ENCODE measurements at places on chromosomes 1 and 21.
A peak's percentile ranks its signal among the peaks of the same experiment; 100 is the strongest.

GRCh38 chr21:46557919-46558392 lies 46.9 kb downstream of the S100B start:
- no peak for DNase-seq

DNA sequence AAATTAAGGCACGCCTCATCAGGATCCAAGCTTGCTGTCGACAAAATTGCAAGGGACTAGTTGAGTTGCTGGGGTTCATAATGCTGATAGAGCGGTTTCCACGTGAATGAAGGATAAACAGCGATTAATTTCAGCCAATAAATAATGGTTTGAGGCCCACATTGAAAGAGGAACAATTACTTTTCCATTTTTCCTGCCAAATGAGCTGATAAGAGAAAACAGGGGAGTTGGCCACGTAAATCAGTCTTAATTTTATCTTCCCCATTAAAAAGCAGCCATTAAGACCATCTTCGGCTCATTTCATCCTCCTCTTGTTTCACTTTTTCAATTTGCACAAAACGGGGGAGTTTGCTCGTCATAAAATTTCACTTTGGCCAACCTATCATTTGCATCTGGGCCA lies 235.5 kb upstream of the RRP15 start:
- no peak for DNase-seq

DNA sequence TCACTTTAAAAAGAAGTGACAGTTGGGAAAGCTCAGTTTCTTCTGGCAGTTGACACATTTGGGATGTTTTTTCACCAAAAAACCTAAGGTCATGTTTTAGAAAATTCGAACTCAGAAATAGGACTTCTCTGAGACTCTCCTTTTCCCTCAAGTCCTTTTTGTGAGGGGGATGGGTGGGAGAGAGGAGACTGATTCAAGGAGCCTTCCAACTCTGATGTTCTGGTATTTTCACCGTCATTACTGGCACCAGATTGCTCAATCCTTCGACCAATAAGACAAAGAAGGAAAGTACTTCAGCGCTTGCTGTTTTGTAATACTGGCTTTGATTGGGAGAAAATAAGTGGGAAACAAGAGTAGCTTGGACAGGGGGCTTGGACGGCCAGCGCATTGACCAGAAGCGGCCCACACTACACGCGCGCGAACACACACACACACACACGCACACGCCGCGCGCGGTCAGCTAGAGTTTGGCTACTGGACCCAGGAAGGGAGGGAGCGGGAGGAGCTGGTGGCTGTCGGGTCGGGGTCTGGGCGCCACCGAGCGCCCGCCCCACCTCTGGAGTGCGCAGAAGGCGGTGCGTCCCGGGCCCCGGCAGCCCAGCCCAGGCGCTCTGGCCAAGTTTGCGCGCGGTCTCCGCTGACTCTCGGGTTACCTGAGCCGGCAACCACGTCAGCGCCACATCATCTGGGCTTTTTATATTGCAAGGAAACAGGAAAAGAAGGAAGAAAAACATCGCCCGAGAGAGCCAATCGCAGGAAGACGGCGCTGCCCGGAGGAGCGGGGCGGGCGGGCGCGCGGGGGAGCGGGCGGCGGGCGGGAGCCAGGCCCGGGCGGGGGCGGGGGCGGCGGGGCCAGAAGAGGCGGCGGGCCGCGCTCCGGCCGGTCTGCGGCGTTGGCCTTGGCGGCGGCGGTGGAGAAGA lies at the start of gene KCNK1:
Gene KCNK1 (plus strand): TSS at position 855 of the 921 bp plus-strand sequence. CDS start 66 bp downstream, at position 921.
- no peak for DNase-seq

DNA sequence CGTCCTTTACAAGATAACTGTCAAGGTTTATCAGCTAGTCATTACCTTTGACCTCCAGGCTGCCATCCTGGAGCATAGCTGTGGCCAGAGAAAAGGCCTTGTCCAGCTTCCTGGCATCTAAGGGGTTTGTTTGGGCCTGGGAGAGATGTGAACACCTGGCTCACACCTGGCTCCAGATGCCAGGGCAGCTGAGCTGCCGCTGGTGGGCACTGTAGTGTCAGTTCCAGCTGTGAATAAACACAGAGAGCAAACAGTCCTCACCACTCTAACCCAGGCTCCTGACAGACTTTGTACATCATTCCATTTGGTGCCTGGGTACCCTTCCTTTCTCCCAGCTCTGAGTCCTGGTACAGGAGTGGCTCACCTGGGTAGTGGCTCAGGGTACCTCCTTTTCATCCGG lies 14.3 kb upstream of the KCNA10 start:
- DNase-seq: no peak

DNA sequence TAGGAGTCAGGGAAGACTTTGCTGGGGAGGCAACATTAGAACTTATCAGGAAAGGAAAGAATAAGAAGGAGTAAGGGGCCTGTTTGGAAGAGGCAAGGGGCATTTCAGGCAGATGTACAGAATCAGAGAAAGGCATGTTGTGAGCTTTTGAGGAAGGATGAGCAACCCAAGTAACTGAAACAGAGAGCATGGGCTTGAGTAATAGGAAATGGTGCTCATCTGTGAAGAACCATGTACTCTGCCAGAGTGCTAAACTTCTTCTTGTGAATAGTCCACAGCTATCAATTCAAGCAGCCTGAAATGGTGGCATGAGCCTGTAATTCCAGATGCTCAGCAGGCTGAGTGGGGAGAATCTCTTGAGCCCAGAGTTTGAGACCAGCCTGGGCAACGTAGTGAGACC lies 19.2 kb upstream of the PIGK start:
- DNase-seq: no peak

GRCh38 chr21:33205476-33205875 lies 24.3 kb upstream of the IFNAR2 start:
- DNase-seq: no peak

GRCh38 chr1:168084396-168085231 lies 52.1 kb downstream of the GPR161 start:
- DNase-seq: peak; percentile 59

DNA sequence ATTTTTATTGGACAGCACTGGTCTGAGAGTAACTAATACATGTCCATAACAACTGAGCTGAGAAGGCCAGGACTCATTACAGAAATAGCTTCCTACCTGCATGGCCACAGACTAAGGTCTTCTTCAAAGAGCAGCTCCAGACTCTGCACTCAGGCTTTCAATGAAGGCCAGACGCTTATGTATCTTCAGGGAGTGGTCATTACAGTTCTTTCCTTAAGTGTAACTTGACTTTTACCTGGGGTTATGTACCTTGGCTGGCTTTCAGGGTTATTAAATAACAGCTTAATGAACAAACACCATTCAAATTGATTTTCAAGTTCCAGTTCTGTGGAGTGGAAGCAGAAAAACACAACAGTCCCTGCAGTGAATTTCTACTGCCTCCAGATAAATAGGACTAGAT lies 23.8 kb upstream of the SLC22A15 start:
- no peak for DNase-seq

DNA sequence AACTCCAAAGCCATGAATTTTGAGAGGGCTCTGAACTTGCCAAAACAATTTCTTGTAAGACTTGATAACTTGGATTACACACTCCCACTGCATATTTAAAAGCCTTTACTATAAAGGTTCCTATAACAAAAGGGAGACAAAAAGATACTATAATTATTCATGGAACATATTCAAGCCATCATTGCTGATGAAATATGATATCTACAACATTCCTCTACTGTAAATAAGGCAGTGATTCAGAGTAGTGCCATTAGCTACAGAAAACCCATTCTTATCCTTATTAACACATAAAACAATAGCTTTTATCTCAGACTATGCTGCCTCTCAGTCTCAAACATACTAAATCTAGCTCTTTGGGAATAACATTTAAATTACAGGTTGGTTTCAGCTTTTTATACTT lies 675.5 kb upstream of the CXADR start:
- DNase-seq: no peak

DNA sequence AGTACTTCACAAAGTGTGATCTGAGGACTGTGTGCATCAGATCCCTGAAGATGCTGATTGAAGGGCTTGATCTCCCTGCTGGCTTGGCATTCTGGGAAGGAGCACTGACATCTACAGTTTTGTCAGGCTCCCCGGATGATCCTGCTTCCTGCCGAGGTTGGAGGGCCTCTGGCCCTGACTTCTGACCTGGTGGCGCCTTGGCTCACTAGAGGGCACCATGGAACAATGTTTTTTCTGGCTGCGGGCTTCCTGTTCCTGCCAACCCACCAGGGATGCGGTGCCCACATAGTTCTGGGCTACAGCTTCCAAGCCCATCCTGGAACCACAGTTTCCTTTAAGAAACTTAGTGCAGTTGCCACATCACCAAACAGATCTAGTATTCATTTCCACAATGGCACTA lies 38.8 kb upstream of the RASAL2 start:
- DNase-seq: no peak

GRCh38 chr1:31036749-31037500 lies 28.6 kb downstream of the PUM1 start:
- DNase-seq: no peak

DNA sequence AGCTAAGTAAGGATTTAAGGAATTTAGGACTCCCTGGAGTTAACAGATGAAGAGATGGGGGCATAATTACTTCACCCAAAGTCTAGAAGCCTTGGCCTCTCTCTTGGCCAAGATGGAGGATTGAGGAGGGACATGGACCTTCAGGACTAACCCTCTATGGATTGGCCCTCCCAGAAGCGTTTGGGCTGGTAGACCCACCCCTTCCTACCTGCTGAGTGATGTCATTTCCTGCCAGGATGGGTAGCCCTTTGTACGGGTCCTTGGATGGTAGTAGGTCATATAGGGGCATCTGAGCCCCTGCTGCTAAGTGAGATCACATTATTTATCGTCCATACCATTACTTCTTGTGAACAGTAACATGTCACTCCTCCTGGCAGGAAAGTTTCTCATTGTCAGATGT lies 17.7 kb downstream of the LURAP1 start:
- no peak for DNase-seq

DNA sequence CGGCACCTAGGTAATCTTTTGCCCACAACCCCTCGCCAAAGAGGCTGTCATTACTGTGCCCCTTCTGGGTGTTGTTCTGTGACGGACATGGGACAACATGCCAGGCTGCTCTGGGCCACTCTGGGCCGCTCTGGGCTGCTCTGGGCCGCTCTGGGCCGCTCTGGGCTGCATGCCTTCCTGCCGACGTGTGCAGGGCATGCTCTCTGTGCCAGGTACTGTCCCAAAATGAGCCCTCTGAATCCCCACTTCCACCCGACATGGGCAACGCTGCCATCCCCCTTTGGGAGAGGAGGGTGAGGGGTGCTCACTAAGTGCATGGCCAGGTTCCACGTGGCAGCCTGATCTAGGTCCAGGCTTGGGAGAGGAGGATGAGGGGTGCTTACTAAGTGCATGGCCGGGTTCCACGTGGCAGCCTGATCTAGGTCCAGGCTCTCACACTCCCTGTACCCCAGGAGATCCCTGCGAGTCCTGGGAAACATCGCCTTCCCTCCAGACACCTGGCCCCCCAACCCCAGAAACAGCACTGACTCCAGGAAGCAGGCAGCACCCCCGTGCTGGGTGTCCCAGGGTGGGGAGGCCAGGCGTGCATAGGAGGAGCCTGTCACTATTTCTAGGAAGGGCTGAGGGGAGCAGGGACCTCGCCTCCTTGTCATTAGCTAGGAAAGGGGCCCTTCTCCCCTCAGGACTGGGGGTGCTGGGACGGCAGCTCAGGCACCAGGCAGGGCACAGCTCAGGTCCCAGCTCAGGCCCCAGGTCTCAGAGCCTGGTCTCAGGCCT lies 16.5 kb downstream of the TTC34 start:
- no peak for DNase-seq

GRCh38 chr1:55224729-55225128 lies 9.6 kb upstream of the USP24 start:
- no peak for DNase-seq

GRCh38 chr1:222068937-222069336 lies 327.0 kb upstream of the DUSP10 start:
- no peak for DNase-seq

GRCh38 chr1:159779403-159779851 lies 1.3 kb upstream of the DUSP23 start:
- DNase-seq: no peak

DNA sequence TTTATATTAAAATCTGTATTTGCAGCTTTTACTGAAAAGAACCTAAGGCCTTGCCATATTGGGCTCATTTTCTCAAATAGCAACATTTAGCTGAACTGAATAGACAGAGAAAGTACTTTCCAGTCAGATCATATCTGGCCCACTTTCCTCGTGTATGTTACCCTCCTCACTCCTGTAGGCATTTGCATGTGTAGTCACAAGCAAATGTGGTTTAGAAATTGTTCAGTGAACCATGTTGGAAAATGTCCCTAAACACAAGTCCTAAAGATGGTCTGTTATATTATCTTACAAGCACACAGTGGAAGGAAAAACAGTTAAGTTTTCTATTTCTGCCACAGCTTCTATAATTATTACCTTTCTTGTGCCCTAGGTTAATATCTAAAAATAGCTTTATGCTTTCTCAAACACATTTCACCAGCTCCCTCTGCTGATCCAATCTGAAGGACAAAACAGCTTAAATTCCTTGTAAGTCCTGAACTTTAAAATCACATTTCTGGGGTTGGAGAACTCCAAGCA lies 606 bp upstream of the FMO4 start:
- DNase-seq: no peak

DNA sequence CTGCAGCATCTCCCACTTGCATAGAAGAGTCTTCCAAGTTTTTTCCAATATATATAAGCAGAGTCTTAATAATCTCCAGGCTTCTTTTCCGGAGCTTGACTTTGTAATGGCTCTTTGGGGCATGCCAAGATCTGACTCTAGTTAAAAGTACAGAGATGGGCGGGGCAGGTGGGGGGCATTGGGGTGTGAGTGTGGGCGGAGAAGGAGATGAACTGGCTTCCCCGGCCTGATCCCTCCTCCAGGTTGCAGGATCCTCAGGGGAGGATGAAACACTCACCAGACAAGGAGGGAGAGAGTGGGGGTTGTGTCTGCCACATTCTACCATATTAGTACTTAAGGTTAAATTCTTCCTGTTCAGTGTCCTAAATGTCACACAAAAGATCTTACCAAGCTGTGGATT lies 23.0 kb downstream of the S100A10 start:
- DNase-seq: no peak

DNA sequence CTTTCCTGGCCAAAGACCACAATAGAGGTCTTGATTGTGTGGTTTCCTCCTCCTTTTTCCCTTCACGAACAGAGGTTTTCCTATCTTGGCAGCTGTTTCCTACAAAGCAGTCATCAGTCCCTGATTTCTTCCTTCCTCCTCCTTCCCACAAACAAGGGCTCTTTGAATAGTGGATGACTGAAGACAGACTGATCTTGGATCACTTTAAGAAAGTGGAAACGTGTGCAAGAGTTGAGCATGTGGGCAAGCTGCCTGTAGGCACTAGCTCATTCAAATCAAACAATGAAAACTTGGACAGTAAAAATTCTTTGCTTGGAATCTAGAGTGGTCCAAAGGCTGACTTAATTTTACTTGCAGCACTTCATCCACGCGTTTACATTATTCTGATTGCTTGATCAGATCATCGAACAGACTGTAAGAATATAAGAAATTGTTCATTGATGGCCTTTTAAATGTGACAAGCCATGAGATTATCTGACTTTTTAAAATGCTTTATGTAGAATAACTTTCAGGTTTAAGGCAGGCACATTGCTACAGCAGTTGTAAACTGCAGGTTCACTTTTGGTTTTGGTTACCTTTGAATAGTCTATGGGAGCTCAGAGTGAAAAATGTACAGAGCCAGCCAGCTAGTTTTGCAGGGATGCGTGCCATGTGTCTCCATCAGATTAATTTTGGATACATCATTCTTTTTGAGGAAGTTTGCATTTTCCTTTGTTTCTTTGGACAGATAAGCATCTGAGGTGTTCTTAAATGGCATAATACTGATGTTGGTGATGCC lies 34.4 kb downstream of the ADGRL2 start:
- no peak for DNase-seq

GRCh38 chr21:32377991-32378390 lies 14.8 kb downstream of the URB1 start:
- DNase-seq: no peak

- peak; percentile 79 for DNase-seq
Observed at GRCh38 chr1:115062542-115063004, 26.7 kb downstream of the TSPAN2 start.
